ENCODE measurements at places on chromosomes 13 and 19.

GRCh38 chr19:5498830-5499550 lies 43.8 kb downstream of the ZNRF4 start:
- peak; percentile 76 for DNase-seq

GRCh38 chr19:366205-366783 lies 21.7 kb upstream of the MIER2 start:
- DNase-seq = no peak

- no peak for DNase-seq
These were observed 59.7 kb downstream of the NAA16 start for GRCh38 chr13:41370736-41371135.

GRCh38 chr19:28414748-28415147 lies 798.2 kb downstream of the UQCRFS1 start:
- no peak for DNase-seq

DNA sequence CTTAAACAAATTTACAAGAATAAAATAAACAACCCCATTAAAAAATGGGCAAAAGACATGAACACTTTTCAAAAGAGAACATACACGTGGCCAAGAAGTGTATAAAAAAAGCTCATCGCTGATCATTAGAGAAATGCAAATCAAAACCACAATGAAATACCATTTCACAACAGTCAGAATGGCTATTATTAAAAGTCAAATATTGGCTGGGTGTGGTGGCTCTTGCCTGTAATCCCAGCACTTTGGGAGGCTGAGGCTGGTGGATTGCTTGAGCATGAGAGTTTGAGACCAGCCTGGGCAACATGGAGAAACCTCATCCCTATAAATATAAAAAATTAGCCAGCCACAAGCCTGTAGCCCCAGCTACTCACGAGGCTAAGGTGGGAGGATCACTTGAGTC lies 89.9 kb downstream of the UBL3 start:
- DNase-seq = no peak

DNA sequence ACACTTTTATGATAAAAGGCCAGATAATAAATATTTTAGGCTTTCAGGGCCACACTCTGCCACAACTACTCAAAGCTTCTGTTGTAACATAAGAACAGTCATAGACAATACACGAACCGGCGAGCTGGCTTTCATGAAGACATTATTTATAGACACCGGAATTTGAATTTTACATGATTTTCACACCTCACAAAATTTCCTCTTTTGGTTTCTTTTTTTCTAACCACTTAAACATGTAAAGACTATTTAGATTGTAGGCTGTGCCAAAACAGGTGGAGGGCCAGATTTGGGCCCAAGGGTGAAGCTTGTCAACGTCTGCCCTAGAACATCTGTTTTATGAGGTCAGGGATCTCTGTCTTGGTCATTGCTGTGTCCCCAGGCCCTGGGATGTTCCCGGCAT lies 29.7 kb upstream of the FXYD3 start:
- DNase-seq = no peak

- DNase-seq = no peak
These were observed 251.3 kb upstream of the ATXN8OS start for GRCh38 chr13:69856331-69856730.

DNA sequence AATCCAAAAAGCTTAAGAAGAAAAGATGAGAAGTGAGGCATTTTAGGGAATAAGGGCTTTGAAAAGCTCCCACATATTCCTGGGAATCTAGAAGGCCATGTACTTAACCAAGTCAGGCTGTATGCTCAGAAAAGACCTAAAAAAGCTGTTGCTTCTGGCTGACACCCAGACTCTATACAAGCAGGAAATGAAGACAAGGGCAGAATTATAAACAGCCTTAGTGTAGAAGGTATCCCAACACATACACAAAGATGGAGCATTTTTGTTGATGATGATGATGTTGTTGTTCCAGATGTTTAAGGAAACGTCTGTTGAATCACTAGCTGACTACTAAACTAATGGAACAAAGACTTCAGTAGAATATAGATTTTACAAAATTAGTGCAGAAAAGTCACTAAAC lies 26.1 kb upstream of the N4BP2L1 start:
- DNase-seq = no peak

DNA sequence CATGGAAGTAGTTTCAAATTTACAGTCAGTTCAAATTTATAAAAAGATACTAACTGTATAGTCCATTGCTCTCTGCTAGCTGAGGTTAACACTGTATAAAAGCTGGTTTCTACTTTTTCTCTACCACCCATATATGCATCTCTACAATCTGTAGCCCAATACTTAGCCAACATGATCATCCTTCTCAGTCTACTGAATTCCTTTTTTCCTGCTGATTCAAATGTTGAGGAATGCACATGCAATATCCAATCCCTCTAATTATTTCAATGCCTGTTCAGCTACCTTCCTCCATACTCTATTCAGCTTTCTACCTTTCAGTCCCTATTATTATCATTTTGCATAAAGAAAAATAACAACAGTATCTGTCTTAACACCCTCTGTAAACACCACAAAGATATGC lies 15.6 kb downstream of the KPNA3 start:
- no peak for DNase-seq

DNA sequence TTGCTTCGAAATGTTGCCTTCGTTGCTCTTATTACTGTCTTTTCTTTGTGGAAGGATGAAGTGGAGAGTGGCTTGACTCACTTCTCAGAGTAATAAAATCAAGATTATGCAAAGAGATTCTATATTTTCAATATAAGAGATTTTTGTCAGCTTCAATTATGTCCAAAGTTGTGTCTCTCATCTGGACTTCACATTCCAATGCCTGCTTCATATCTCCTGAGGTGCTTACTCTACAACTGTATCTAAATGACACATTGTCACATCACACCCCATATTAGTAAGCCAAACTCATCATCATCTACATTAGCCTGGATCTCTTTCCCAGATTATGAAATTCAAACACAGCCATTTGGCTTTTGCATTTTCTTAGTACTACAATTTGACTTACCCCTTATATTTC lies 409.4 kb downstream of the DACH1 start:
- DNase-seq = no peak

- no peak for DNase-seq
These were observed 244.8 kb upstream of the KLHL1 start for GRCh38 chr13:70353096-70353495.

- peak; percentile 26 for DNase-seq
These were observed 144.1 kb downstream of the PRR20E start for GRCh38 chr13:57311009-57311586.

DNA sequence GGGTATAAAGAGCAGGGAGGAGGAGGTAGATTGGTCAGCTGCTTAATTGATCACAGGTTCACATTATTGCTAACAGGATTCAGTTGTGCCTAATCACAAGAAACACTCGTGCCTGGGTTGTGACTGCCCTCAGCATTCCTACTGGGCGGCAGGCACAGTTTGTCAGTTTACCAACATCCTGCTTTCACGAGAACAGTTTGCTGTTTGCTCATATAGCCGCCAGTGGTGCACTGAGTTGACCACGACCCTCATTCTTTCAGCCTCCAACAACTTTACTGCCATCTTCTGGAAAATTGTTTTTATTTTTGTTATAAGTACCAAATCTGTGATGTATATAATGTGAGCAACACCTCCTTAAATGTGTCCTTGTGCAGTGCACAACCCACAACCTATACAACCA lies 16.2 kb upstream of the IFT88 start:
- DNase-seq = no peak

GRCh38 chr19:41479757-41480191 lies 36.8 kb downstream of the ERICH4 start:
- DNase-seq = no peak

GRCh38 chr13:30181888-30182651 lies 125.3 kb downstream of the KATNAL1 start:
- no peak for DNase-seq

DNA sequence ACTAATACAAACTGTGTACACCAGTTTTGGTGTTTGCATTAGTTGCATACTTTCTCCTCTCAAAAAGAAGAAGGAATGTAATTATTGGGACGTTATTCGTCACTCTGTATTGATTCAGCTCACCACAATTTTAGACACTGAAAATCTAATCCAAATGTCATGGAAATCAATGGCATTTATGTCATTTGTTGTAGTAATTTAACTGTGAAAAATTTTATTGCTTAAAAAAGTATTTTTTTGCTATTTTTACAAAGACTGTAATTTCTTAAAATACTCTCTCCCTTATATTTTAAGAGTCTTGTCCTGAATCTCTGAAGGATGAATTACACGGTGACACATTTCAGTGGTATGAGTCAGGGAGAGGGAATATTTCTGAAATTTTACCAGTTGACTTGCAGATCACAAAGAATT lies 2117.6 kb downstream of the PCDH9 start:
- no peak for DNase-seq

GRCh38 chr13:30132623-30133553 lies 174.5 kb downstream of the KATNAL1 start:
- DNase-seq = peak; percentile 99

- no peak for DNase-seq
These were observed 15.9 kb upstream of the C13orf46 start for GRCh38 chr13:113989585-113990300.

DNA sequence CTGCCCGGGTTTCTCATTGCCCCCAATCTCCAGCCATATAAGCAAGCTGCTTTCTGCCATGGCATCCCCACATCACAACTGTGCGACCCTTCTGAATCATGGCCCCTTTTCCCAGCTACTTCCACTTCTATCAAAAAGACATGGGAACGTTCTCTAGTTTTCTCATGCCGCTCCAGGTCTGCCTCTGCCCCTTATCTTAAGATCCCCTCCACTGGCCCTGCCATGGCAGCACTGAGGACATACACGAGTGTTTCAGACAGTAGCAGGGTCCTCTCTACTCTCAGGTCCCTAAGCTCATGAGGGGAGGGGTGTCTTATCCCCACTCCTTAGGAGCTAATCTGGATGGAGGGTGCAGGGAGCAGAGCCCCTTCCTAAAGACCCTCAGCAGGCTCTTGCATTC lies 5.5 kb upstream of the AMER2 start:
- no peak for DNase-seq

DNA sequence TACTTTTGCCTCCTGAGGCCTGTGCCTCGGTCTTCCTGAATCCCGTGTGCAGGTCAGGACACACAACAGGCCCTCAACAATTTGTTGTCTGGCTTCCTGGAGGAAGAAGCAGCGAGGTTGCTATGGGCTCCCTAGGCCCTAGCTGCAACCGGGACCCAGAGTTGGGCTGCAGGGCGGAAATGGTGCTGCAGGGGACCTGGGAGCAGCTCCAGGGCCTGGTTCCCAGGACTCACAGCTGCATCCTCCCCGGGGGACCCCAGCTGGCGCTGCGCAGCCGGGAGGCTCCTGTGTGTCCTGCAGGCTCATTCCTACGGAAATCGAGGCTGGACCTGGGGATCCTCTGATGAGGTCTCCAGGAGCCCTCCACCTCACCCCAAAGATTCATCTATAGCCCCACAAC lies 999 bp upstream of the TNFAIP8L1 start:
- DNase-seq = no peak

DNA sequence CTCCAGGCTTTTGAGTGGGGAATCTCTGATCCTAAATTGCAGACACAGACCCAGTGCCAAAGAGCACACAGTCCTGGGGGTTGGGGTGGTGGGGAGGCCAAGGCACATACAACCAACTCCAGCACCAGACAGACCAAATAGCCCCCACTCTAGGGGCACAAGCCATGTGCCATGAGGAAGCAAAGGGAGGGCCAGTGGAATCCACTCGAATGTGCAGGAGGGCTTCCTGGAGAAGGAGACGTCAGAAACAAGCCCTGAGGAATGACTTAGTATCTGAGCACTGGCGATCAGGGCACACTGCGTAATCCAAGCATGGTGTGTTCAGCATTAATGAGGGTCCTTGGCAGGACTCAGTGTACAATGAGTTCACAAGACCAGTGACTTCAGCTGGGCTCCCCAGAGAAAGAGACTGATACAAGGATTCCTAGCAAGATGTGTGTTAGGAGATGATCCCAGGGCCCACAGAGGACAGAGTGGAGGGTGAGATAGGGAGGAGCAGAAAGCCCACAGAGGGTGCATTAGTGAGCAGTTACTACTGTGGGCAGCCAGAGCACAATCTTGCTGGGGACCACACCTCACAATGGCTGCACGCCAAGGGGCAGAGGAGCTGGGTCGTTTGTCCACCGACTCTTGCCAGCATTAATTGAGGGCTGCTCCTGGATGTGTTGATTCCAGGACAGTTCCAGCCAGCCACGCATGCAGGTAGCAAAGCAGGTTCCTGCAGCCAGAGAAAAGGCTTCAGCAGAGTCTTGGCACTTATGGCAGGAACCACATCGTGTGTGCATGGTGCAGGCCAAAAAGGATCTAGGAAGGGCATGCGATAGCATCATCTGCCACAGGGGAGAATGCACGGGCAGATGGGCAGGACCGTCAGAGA lies 152.6 kb upstream of the VSTM2B start:
- DNase-seq = no peak

- no peak for DNase-seq
These were observed 10.0 kb downstream of the FNDC3A start for GRCh38 chr13:48985756-48986155.

- DNase-seq = no peak
These were observed 66.7 kb downstream of the FAM216B start for GRCh38 chr13:42847891-42848663.

DNA sequence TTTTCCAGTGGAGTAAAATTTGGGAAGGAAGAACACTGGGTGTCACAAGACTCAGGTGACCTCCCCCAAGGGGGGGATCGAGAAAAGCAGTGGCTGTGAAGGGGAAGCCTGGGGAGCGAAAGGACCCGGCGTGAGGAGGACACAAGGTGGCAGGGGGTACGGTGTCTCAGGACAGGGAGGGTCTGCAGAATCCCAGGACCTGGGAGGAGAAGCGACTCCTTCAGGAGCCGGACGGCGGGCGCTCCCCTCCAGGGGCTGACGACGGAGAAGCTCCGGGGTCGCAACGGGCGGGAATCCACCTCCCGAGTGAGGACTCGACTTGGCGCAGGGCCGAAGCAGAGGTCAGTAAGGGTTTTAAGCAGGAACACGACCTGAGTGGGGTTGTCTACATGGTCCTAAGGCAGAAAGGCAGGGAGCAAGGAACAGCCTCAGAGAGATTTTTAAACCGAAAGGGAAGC lies 529 bp downstream of the ZNF836 start:
- peak; percentile 32 for DNase-seq

DNA sequence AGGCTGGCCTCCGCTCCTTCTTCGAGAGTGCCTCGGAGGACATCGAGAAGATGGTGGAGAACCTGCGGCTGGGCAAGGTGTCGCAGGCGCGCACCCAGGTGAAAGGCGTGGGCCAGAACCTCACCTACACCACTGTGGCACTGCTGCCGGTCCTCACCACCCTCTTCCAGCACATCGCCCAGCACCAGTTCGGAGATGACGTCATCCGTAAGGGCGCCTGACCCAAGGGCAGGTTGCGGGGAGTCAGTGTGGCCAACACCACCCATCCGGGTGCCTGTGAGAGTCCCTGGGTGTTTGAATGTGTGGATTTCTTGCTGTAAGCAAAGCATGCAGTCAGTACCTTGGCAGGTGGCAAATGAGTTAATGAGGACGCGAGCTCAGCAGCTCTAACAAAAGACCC lies 78.8 kb downstream of the RYR1 start:
- DNase-seq = no peak

GRCh38 chr13:32695602-32696250 lies 109.5 kb downstream of the PDS5B start:
- no peak for DNase-seq

GRCh38 chr13:60619461-60619860 lies 222.4 kb downstream of the TDRD3 start:
- no peak for DNase-seq

- no peak for DNase-seq
These were observed 138.6 kb downstream of the KCNRG start for GRCh38 chr13:50153876-50154275.

All from WTC11 (cell line).